ENCODE measurements at places on chromosomes 16 and 17.

- DNase-seq: peak; percentile 73
Measured at GRCh38 chr17:8192070-8192815, 2.3 kb upstream of the BORCS6 start.

GRCh38 chr16:27595475-27595874 is 45.5 kb downstream of the KATNIP start:
- no peak for DNase-seq

GRCh38 chr17:62658136-62658920 is 30.9 kb downstream of the MRC2 start:
- no peak for DNase-seq

- DNase-seq: no peak
Measured at GRCh38 chr16:70736465-70737376, 50.9 kb upstream of the MTSS2 start.

DNA sequence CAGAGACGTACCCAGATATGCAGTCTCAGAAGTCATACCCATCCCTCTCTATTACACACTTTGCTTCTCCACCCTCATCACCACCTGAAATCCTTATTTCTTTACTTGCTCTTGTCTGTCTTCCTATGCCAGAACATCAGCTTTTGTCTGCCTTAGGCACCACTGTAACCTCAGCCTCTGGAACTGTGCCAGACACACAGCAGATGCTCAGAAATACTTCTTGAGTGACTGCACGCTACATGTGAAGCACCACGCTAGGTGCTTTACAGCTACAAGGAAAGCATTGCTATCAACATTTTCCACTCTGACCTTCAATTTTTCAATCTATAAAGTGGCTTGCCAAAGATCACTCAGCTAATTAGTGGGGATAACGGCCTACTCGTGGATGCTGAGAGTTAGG is 226.8 kb downstream of the CHD9NB start:
- DNase-seq: no peak

DNA sequence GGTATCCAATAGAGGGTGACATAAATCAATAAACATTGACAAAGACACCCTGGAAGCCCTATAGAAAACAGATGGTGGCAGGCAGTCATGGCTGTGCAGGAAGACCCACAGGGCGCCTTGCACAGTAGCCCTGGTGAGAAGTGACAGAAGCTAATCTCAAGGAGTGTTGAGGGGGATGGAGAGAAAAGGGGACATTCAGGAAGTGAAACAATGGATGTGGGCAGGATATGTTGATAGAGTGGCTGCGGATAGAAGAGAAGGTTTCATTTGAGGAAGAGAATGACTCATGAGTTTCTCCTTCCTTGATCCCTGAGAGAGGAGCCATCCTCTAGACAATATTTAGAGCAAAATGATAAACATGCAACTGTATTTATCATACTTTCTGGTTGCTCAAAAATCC is 468.8 kb upstream of the HSBP1 start:
- no peak for DNase-seq

- DNase-seq: no peak
Measured at GRCh38 chr17:79408251-79408650, 202.6 kb downstream of the RBFOX3 start.

- DNase-seq: no peak
Measured at GRCh38 chr16:49629851-49630250, 226.1 kb downstream of the ZNF423 start.

- no peak for DNase-seq
Measured at GRCh38 chr17:17096438-17097178, 54.4 kb downstream of the MPRIP start.

DNA sequence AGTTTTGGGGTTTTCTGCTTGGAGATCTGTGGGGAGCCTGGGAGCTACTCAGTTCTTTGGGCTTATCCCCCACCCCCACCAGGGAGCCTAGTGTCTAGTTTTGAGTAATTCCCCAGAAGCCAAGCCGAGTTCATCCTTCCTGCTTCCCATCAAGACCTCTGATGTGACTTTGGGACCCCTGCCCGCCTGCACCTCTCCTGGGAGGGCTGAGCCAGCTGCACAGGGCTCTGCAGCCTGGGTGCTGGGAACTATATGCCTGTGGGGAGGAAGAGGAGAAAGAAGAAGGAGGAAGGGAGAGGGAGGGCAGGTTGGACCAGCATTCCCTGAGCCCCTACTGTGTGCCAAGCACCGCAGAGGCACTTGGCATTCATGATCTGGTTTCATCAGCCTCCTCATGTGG is 178.9 kb downstream of the TMEM132E start:
- DNase-seq: no peak

DNA sequence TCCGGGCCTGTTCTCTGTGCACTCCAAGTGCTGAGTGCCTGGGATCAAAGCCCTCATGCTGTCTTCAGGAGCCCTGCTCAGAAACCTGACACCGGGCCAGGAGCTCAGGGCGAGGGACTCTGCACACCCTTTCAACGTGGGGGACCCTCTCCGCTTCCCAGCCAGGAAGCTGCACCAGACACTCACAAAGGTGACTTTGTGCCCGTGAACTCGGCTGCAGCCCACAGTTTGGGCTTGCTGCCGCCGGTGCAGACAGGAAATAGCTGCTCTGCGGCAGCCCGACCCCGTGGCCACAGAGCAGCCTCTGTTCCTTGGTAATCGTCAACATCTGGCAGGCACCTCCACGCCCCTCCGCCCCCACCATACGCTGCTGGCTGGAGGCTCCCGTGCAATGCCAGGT is 93.4 kb upstream of the METRNL start:
- DNase-seq: peak; percentile 70

- DNase-seq: no peak
Measured at GRCh38 chr16:8665529-8665928, 8.9 kb upstream of the ABAT start.

DNA sequence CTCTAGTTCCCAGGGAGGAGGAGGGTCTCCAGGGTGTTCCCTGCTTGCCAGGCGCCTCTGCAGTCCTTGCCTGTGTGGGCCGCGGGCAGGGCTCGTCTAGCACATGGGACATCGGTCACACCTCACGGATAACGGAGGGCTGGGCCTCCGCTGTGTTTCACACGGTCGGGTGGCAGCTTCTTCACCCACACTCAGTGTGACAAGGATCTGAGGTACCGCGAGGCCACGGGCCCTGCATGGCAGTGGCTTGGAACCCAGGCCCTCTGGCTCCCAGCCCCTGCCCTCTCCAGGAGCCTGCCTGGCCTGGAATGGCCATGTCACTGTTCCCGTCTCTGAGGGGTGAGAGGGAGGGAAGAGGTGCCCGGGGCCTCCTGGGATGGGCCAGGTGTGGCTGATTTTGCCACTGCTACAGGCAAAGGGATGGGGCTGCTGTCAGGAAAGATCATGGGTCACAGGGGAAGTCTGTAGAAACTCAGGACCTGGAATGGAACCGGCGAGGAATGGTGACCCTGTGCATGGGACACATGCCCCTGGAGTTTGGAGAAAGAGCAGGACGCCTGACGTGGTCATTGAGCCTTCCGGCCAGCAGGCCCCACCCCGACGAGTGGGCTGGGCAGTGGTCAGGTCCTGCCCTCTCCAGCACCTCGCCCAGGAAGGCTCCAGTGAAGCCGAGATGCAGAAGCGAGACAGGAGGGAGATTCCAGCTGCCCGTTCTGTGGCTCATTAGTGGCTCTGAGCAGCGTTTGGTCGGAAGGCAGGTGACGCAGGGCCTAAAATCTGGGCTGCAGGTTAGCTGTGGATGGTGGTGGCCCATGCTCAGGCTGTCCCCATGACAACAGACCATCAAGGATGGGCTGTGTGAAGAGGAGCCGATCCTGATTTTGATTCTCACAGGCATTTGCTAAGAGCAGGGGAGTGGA is 76.5 kb upstream of the GSE1 start:
- no peak for DNase-seq

GRCh38 chr17:17732444-17732843 is 51.2 kb downstream of the RAI1 start:
- no peak for DNase-seq

DNA sequence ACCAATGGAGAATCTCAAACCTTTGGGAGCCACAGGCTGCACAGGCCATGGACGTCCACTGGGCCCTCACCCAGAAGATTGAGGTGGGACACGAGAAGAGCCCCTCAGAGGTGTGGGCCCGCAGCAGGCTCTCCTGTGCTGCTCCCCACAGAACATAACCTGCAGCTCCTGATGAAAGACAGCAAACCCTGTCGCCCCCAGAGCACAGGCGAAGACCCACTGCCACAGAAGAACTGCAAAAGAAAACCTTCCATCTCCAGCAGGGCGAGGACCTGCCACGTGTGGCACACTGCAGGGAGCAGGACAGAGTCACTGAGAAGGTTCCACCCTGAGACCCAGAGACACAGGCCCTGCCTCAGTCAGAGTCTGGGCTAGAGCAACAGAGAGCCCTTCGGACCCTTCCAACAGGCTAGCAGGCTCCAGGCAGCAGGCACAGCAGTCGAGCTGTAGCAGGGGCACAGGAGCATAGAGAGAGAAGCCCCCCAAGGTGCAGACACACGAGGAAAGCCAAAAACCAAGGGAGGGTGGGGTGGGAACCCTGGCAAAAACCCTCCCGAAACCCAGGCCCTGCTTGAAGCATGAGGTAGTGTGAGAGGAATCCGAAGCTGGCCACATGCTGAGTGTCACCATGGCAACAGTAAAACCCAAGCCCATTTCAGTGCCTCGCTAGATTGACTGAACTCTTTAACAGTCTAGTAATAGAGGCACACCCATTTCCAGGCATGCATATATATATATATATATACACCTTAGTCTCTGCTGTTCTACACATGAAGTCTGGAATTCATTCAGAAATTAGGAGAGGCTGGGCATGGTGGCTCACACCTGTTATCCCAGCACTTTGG is 60.0 kb upstream of the CHMP6 start:
- no peak for DNase-seq

- no peak for DNase-seq
Measured at GRCh38 chr17:29451121-29451742, 61.1 kb downstream of the TAOK1 start.

DNA sequence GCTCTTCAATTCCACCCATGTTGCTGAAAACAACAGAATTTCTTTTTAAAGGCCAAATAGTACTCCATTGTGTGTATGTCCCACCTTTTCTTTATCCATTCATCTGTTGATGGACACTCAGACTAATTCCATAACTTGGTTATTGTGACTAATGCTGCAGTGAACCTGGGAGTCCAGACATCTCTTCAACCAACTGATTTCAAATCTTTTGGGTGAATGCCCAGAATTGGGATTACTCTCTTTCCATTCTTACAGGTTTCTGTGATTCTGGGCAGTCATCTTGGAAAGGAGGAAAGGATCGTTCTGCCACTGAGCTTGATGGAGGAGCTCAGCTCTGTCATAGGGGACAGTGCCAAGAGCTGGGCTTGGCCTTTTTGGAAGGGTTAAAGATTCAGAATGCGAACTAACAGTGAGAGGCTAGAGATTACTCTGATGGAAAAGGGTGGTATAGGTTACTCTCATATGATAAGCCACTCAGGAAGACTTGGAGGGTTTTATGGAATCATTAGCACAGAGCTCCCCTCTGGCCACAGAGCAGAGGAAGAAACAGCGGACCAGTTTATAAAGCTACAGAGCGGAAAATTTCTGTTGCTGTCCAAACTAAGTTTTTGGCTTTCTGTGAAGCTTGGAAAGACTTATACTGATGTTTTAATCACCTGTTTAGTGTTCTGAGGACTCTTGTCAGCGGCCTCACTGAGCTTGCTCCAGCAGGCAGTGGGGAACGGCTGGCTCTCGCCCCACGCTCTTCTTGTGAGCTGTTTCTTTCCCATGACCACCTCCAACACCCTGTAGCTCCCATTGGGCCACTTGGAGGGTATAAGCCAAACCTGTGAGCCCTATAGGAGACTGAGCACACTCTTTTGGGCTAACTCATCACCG is 48.3 kb downstream of the HIC1 start:
- no peak for DNase-seq

DNA sequence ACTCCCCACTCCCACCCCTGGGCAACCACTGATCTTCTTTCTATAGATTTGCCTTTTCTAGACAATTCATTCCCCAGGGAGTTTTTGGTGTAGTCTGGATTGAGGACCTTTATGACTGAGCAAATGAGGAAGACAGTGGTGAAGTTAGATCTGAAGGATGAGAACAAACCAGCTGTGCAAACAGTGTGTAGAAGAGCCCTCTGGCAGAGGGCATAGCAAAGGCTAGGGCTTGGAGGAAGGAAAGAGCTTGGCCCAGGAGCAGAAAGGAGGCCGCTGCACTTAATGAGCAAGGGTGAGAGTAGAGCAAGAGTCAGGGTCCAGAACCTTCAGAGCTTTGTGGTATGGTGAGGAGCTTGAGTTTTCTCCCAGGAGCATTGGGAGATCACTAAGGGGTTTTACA is 352.7 kb downstream of the CA10 start:
- no peak for DNase-seq

GRCh38 chr16:30569746-30570635 is 1.5 kb downstream of the ZNF688 start:
- no peak for DNase-seq

DNA sequence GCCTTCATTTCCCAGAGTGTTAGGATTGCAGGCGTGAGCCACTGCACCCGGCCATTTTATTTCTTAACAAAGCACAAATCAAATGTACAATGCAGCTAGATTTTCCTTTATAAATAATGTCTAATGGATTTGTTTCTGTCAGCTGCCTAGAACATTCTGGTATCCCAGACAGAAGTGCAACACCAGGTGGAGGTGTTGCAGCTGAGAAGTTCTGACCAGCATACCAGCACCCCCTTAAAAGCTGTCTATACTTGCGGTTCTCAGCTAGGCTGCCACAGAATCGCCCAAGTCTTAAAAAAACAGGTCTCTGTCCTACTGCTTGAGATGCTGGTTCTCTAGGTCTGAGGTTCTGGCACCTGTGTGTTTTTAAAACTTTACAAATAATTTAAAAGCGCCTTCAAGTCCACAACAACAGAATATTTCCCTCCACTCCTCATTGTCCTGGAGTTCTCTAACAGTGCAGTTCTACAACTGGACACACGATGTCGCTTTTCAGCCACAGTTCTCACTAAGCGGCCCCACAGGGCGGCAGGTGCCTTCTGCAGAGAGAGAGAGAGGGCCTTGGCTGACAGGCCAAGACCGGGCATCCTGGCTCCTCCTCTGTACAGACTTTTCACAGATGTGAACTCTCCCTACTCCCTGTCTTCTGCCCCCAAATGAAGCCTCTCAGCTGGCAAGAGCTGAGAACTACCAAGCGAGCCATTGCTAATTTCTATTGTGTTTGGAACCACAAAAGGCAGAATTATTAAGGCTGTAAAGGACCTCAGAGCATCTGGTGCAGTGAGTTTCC is 32.6 kb upstream of the MEOX1 start:
- peak; percentile 67 for DNase-seq

DNA sequence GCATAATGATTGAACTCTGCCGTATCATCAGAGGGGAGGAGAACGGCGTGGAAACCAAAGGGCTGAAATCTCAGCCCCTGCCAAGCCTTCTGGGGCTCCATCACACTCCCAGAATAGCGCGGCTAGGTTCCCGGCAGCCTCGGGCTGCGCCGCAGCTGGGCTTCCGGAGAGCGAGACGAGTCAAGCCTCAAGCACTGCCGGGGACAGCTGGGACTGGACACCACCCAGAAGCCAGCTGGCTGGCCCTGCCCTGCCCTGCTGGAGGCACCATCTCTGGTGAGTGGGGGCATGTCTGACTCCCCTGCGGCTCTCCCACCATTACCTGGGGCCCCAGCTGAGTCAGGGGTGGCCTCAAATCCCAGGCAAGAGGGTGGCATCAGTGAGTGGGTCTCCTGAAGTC is 7.2 kb upstream of the GPRC5C start:
- no peak for DNase-seq

GRCh38 chr17:81717766-81718089 is 5.6 kb downstream of the SLC25A10 start:
- DNase-seq: no peak

- no peak for DNase-seq
Measured at GRCh38 chr16:49016461-49016860, 265.2 kb downstream of the CBLN1 start.

- no peak for DNase-seq
Measured at GRCh38 chr16:48180868-48181480, 25.2 kb upstream of the ABCC12 start.

- no peak for DNase-seq
Measured at GRCh38 chr16:47059991-47060390, 83.8 kb downstream of the NETO2 start.

Measured in central memory CD4-positive, alpha-beta T cell (primary cell).